ENCODE measurements at places on chromosomes 1 and 21.

DNA sequence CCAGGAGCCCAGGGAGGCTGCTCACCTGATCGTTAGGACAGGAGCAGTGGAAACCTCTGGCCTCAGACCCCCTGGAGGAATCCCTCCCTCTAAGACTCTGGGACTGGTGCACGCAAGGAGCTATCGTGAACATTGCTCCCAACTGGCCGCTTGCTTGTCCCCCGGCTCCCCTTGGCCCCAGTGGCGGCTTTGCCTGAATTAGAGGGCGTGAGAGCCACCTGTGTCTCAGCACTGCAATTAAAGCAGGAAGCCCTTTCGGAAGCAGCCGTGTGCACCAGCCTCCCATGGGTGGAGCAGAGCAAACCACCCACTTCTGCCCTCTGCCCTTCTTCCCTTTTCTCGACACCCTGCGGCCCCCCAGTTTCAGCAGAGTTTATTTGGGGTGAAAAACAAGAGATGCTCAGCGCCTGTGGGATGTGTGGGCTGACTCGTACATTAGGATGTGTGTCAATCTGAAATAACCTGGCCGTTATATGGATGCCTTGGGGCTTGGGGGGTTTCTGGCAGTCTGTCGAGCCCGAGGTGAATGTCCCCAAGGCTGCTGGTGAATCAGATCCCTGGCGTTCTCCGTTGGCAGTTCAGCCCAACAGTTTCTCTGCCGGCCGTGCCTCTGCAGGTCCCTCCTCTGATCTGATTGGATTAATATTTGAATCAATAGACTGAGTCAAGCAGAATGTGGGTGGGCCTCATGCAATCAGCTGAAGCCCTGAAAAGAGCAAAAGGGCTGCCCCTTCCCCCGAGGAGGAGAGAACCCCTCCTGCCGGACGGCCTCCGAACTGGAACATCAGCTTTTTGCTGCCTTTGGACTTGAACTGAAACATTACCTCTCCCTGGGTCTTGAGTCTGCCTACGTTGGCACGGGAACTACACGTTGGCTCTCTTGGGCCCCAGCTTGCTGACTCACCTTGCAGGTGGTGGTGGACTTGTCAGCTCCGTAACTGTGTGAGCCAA is 7.3 kb upstream of the UMODL1 start:
- peak; percentile 31 for DNase-seq

GRCh38 chr1:60988891-60989290 is 93.5 kb upstream of the NFIA start:
- no peak for DNase-seq

DNA sequence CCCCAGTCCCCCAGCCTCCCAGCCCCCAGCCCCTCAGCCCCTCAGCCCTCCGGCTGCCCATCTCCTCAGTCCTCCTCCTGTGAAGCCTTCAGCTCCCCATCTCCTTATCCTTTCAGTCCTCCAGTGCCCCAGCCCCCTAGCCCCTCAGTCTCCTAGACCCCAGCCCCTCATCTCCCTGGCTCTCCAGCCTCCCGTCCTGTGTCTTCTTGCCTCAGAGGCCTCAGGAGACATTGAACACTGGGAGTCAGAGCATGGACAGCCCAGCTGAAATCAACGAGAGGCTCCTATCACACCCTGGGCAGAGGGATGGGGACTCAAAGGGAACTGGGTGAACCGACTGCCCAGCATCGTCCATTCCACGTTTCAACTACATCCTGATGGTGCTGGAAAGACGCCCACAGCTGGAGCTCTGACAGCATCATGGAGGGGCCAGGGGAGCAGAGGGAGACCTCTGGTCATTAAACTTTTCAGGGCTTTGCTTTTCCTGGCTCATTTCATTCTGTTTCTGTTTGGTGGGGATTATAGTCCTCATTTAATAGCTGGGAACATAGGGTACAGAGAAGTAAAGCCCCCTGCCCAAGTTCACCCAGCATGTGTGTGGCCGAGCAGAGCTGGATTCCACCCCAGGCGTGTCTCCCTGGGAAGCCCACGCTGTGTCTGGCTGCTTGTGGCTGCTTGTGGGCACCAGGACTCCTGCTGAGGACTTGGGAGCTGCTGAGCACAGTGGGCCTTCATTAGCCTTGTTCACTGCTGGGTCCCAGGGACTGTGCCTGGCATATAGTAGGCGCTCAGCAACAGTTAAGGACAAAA is 396.7 kb downstream of the PTPRU start:
- no peak for DNase-seq

- no peak for DNase-seq
These were observed 545.9 kb downstream of the PLPP3 start for GRCh38 chr1:56033321-56034037.

DNA sequence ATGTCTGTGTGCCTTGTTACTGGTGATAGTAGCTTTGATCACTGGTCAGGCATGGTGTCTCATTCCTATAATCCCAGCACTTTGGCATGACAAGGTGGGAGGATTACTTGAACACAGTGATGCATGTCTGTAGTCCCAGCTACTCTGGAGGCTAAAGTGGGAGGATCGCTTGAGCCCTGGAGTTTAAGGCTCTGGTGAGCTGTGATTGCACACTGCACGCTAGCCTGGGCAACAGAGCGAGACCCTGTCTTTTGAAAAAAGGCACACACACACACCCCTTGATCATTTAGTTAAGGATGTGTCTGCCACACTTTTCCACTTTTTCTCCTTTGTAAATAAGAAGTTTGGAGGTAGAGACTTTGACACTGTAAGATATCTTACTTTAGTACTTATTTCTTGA is 15.1 kb downstream of the MIGA1 start:
- no peak for DNase-seq

DNA sequence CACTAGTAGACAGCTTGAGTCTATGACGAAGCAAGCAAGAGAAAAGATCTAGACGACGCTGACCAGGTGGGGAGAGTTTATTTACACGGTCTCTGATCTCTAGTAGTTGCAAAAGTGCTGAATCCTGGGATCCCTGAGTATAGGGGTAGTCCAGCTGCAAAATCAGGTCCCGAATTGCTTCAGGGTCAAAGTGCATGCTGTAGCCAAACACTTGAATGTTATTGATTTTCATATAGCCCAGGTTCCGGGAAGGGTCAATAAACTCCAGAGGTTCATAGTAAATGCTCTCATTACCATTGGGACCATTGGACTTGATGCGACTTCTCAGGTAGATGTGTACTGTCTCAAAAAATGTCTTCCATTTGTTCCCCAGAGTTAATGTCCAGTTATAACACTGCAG is 379.6 kb downstream of the BRINP3 start:
- DNase-seq, result no peak

DNA sequence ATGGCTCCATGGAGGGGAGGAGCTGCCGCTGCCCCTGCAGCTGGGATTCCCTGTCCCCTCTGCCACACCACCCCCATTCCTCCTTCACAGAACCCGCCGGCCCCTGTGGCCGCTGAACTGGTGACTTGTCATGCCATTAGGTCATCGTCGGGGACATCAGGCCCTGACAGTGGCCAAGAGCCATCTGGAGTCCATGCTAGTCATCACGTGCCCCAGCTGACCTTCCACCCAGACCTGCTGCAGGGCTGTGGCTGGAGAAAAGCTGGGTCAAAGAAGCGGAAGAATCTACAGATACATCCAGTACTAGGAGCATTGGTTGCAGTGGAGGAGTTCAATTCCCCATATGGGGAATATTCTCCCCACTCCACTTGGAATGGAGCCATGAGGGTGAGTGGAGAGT is 78.1 kb downstream of the KCNJ15 start:
- no peak for DNase-seq

GRCh38 chr1:212506666-212507065 is 73.9 kb downstream of the NENF start:
- DNase-seq, result no peak

DNA sequence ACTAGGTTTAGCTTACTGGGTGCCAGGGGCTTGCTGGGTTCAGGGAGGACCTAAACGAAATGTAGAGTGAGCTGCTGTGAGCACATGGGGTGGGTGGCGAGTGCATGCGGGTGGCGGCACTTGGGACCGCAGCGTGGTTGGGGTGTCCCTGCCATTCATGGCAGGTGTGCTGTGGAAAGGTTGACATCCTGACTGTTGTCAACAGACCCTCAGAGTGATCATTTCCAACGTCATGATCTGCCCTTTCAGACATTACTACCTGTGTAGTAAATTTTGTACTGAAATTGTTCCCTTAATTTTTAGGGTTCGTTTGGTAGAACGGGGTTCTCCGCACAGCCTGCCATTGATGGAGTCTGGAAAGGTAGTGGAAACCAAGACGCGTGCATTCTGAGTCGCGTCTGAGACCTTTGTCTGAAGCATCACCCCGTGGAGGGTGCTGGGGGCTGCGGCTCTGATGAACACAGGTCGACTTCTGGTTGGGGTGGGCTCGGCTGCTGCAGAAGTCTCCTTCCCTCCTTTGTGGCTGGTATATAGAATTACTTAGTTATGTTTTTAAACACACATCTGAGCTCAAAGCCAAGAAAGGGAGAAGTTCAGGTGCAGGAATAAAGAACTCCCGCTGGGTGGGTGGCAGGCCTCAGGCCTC is 43.3 kb downstream of the S100B start:
- DNase-seq, result no peak

DNA sequence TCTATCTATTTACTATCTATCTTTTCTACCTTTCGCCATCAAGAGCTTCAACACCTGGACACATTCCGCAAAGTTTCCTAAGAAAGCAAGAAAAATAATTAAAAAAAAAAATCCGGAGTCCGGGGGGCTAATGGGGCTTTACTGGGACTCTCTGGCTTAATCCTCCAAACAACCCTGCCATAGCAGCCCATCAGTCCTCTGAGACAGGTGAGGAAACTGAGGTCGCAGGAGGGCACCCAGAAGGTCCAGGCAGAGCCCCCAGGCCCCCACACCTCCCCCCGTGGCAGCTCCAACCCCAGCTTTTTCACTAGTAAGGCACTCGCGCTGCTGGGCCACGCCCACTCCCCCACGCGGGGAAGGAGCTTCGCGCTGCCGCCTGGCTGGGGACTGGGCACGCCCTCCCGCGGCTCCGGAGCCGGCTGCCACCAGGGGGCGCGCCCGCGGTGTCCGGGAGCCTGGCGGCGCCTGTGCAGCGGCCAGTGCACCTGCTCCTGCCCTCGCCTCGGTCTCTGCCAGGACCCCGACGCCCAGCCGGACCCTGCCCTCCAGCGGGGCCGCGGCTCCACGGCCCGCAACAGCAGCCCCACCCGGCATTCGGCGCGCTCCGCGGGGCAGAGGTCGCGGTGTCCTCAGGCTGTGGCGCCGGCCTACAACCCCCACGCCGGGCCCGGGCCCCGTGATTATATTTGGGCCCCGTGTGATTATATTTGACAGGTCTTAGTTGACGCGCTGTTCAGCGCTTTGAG is 54.1 kb upstream of the SAMD11 start:
- DNase-seq, result peak; percentile 74

- DNase-seq, result no peak
These were observed 64.9 kb downstream of the TNR start for GRCh38 chr1:175678471-175678870.

Data from activated T-cell treated with anti-CD3 and anti-CD28 coated beads for 24 hours (primary cell).